ENCODE measurements at places on chromosomes 7 and 10. TPM values are rescaled to one million over a fixed set of nuclear protein-coding genes. Genes with fewer than 3 reads are reported as not detected.

DNA sequence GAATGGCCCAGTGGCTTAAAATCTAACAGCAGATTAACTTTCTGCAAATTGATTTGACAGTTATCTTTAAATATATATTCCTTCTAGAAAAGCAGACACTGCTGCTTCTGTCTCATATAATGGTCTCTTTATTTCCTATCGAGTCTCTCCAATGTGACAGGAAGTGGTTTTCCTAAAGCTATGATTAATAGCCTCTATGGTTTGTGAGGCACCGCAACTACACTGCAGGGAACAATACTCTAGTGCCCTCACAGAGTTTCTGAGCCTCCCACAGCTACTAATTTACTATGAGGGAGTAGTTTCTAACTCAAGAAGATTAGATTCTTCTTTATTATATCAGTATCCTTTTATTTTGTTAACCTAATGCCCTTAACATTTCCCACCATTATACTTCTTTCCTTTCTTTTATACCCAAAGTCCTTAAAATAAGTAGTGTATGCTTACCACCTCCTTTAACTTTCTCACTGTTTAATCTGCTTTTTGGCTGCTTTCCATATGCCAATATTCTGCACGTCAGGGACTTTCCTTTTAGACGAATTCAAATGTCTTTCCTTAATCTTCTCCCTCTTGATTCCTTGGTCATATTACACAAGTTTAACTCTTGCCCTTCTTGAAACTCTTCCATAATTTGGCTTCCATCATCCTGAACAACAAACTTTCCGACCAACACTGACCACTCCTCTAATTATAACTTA, 23.8 kb upstream of the AHR start:
- DNase-seq, result peak; percentile 14

DNA sequence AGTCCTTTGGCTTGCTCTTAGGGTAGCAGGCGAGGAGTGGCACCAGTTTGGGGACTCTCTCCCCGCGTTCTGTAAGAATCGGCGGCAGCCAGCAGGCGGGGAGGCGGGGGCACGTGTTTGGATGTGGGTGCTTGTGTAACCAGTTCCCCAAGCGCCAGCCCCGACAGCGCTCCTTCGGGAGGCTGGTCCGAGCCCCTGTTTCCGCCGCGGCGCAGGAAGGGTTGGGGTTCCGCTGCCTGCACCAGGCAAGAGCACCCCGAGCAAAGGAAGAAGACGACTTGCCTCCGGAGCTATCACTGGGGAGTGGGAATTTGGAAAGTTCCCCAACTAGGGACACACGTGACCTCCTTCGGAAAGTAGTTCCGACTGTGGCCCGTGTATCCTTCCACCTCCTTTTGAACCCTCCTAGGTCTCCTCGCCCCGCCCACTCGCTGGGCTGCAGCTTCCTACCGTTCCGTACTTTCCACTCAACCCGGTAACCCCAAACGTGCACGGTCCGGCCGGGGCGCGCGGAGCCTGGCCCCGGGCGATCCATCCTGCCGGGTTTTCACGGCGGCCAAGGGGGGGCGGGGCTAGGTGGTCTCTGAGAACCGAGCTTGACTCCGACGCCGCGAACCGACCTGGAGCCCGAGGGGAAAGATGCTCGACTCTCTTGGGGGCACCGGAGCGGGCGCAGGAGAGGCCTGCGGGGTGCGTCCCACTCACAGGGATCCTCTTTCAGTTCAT, 1.2 kb downstream of the KLLN start:
- peak; percentile 99 for DNase-seq

The CYTH3 gene
- 18.5 TPM for total RNA-seq

The PARG gene
- total RNA-seq, result 30.3 TPM

- peak; percentile 62 for DNase-seq
Observed at GRCh38 chr10:133458710-133459453, 5.1 kb downstream of the SCART1 start.

The ASB10 gene
- not detected for total RNA-seq

The PARP12 gene
- 40.2 TPM for total RNA-seq

GRCh38 chr7:81308643-81309322, 389.9 kb upstream of the SEMA3C start:
- no peak for DNase-seq

DNA sequence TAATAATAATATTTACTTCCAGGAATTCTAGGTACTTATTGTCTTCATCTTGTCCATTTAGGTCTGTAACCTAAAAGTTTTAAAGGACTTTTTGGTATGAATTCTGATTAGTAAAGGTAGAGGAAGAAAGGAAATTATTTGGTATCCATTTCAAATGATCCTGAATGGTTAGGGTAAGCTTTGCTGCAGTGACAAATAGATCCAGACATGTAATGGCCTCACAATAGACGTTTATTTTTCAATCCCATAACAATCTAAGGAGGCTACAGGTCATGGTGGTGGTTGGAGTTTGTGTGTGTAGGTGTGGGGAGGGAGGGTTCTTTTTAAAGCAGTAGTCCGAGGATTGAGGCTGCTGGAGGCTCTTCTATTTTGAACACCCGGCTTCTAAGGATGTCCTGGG, 5.3 kb downstream of the FBH1 start:
- DNase-seq, result no peak

The NRCAM gene
- 20.6 TPM for total RNA-seq

- DNase-seq, result no peak
Observed at GRCh38 chr10:113041324-113041723, 91.3 kb downstream of the TCF7L2 start.

DNA sequence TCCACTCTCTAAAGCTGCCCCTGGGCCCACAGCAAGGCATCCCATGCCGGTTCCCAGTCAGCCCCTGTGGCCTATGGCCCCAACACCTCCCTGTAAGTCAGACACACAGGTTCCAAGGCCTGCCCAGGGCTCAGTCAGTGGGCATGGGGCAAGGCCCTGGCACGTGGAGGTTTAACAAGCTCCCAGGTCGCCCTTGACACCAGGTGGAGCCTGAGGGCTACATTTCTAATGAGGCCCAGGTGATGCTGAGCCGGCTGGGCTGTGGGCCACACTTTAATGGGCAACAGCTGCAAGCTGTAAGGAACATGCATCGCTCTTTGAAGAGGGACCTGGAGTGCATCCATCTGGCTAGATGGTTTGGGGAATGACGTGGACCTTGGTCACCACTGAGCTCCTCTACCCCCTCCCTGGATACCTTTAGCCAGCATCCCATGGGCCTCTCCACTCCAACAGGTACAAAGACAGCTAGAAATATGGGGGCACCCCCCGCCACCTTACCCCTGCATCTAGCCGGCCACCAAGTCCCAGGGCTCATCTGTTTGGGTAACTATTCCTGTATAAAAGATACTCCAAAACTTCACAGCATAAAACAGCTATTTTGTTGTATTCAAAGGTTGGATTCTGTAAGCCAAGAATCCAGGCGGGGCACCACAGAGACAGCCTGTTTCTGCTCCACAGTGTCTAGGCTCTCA, 122.5 kb downstream of the OAT start:
- no peak for DNase-seq

DNA sequence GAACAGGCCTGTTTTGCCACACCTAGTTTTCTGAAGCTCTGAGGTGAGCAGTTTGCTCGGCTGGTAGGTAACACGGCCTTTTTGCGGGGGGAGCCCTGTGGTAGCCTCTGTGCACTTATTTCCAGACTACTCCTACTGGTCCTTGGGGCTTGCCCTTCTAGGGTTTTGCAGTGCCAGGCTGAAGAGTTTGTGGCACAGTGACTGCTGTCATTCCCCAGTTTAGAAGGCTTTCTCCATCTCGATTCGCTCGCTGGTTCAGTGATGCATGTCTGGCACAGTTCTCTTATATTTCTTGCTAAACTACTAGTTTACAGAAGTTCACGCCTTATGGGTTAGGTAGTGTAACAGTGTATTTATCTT, 711 bp downstream of the KIF20B start:
- DNase-seq, result peak; percentile 34

The NPVF gene
- not detected for total RNA-seq

- peak; percentile 55 for DNase-seq
Observed at GRCh38 chr7:142626420-142627035, 122.7 kb upstream of the PRSS1 start.

The VSTM4 gene
- total RNA-seq, result 8.5 TPM

DNA sequence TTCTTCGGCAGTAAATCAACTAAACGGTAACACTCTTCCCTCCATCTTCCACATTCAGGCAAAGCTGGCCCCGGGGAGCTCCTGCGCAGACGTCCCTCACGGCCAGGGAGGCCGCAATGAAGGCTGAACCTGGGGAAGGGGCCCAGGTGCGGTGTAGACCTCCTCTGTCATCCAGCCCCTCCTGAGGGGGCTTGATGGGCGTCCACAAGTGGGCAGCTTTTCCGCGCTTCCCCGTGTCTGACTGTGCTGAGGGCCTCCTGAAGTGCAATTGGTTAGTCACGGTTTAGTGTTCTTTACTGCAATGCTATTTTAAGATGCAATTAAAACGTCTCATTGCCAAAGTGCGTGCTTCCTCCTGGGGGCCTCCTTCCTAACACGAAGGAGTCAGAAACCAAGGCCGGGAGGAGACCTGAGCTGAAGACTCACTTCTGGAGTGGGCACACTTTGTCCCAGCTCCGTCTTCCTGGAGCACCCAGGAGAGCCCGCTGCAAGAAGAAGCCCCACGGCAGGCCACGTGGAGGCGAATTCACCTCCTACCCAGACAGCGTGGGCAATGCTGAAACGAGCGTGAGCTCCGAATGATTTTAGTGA, 173.3 kb downstream of the ELFN1 start:
- peak; percentile 65 for DNase-seq

The SHTN1 gene
- 44.2 TPM for total RNA-seq

- DNase-seq, result peak; percentile 69
Observed at GRCh38 chr7:51366930-51367613, 50.5 kb upstream of the COBL start.

- DNase-seq, result no peak
Observed at GRCh38 chr7:132145466-132145865, 430.8 kb downstream of the PLXNA4 start.

- no peak for DNase-seq
Observed at GRCh38 chr10:56943221-56943755, 582.2 kb upstream of the ZWINT start.

The ANKRD30A gene
- total RNA-seq, result not detected

DNA sequence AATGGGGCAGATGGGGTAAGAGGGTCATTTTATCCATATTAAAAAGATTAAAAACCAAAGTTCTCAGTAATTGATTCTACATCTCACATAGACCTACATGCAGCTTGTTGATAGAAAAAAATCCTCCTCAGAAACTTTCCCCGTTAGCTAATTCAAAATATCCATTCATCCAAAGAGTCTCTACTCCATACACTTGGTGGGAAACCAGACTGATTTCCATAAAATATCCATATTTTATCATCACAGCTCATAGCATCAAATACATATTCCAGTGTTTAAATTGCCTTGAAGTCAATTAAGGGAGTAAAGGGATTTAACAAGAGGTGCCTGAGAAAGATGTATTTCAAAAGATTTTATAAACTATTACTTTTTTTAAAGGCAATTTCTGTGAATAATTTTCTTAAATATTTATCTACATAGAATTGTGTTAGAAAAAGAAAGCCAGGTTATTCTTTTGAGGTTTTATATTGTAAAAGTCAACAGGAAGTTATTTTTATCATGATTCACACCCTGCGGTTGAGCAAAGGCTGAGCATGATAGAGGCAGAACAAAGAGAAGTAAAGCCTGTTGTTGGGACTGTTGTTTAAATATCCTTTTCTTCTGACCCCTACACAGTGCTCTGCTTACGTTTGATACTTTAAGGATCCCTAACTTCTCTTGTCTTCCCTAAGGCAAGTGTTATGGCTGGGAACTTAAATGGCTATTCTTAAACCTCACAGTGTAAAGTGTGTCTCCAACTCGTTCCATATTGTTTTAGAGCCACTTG, 266.7 kb downstream of the PRKG1 start:
- DNase-seq, result no peak

GRCh38 chr10:46555713-46556514, 544 bp downstream of the GPRIN2 start:
- DNase-seq, result peak; percentile 66

The PLXNA4 gene
- total RNA-seq, result 3.5 TPM

- no peak for DNase-seq
Observed at GRCh38 chr7:153423210-153423590, 629.0 kb upstream of the DPP6 start.

The RELN gene
- 5.4 TPM for total RNA-seq

DNA sequence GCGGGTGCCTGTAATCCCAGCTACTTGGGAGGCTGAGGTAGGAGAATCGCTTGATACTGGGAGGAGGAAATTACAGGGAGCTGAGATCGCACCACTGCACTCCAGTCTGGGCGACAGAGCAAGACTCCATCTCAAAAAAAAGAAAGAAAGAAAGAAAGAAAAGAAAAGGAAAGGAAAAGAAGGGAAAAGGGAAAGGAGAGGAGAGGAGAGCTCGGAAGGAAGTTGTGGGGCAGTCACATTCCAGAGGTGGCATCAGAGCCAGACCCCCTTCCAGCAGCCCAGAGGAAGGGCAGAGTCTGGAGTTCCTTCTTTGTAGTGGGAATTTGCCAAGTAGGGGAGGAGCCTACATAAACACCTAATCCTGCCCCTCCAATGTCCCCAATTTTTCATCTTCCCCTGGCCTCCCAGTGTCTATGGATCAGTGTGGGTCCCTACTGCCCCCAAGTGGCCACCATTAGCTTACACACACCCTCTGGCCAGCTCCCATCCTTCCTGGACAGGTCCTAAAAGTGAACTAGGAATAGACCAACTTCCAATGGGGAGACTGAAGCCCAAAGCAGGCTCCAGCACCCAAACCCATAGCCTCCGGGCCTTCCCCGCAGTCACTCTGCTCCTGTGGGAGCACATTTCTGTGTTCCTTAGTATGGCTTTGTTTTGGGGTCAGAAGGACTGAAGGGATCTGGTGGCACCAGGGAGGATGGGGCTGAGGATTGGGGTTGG, 39.6 kb upstream of the HSPB1 start:
- DNase-seq, result peak; percentile 78

GRCh38 chr10:10938676-10939075, 79.0 kb upstream of the CELF2 start:
- DNase-seq, result no peak

GRCh38 chr10:94186722-94187121, 176.0 kb downstream of the NOC3L start:
- DNase-seq, result no peak

The MMRN2 gene
- 65.9 TPM for total RNA-seq

DNA sequence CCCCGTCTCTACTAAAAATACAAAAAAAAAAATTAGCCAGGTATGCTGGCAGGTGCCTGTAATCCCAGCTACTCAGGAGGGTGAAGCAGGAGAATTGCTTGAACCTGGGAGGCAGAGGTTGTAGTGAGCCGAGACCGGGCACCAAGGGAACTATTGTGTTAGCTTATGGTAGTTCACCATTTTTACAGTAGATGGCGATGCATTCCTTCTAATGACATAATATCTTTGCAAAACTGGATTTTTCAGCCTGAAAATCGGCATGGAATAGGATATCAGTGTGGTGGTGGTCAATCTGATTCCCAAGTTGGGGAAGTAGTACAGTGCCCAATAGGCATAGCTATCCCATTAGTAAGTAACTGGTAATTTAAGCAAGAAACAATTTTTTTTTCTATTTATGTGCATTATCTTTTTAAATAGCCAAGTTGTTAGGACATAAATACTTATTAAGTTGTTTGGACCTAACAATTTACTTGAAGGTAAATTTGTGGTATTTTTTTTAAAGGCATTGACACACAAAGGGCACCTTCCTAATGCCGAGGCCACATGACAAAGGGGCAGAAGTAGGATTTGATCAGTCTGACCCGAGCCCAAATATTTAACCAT, 17.6 kb upstream of the IMPDH1 start:
- no peak for DNase-seq

The C7orf33 gene
- not detected for total RNA-seq

The UMAD1 gene
- 18.0 TPM for total RNA-seq

- DNase-seq, result no peak
Observed at GRCh38 chr7:24907311-24907886, 72.6 kb downstream of the OSBPL3 start.

The CTTNBP2 gene
- 41.1 TPM for total RNA-seq

The RGS10 gene
- total RNA-seq, result 19.9 TPM

Data from kidney (tissue), 22 donors.